ENCODE measurements at places on chromosomes 3 and 15.

GRCh38 chr3:142276781-142277180, 51.4 kb upstream of the GK5 start:
- no peak for DNase-seq

GRCh38 chr3:129864519-129864918, 29.0 kb downstream of the TMCC1 start:
- DNase-seq = no peak

DNA sequence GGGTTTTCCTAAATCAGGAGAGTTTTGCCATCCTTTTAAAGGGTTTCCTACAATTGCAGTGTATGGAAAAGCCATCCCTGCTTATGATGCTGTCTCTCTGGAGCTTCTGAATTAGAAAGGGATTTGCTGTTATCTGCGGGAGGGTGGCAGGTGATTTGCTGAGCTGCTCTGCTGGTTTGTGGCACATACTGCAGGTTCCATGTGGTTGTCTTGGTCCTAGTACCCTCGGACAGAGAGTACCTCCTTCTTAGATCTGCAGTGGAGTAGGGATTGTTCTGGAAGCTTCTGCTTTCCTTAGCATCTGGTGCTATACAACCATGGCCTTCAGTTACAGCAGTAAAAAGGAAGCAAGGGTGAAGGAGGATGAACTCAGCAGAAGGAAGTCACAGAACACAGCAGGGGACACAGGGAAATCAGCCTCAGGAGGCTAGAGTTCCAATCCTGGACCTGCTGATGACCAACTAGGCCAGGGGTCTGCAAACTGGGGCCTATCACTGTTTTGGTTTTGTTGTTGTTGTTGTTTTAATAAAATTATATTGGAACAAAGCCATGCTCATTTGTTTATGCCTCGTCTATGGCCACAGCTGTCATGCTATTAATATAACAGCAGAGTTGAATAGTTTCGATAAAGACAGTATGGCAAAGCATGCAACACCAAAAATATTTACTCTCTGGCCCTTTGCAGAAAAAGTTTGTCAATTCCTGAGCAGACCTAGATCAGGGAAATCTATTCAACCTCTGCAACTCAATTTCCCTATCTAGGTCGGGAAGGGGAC, 39.5 kb downstream of the STARD5 start:
- no peak for DNase-seq

- no peak for DNase-seq
These were observed 26.6 kb downstream of the EHD4 start for GRCh38 chr15:41945731-41946130.

DNA sequence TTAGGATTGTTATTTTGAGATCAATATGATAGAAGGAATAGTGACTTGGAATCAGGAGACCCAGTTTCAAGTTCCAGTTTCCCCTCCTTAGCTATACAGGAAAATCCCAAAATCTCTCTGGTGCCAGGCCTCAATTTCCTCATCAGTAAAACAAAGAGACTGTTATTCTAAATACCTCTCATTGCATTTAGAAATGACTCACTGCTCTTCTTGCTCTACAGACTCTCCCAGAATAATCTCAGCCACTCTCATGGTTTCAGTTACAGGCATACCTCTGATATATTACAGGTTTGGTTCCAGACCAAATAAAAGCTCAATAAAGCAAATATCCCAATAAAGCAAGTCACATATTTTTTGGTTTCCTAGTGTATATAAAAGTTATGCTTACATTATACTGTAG, 28.3 kb downstream of the IMPG2 start:
- no peak for DNase-seq

GRCh38 chr3:190739641-190740185, 122.8 kb downstream of the GMNC start:
- DNase-seq = no peak

DNA sequence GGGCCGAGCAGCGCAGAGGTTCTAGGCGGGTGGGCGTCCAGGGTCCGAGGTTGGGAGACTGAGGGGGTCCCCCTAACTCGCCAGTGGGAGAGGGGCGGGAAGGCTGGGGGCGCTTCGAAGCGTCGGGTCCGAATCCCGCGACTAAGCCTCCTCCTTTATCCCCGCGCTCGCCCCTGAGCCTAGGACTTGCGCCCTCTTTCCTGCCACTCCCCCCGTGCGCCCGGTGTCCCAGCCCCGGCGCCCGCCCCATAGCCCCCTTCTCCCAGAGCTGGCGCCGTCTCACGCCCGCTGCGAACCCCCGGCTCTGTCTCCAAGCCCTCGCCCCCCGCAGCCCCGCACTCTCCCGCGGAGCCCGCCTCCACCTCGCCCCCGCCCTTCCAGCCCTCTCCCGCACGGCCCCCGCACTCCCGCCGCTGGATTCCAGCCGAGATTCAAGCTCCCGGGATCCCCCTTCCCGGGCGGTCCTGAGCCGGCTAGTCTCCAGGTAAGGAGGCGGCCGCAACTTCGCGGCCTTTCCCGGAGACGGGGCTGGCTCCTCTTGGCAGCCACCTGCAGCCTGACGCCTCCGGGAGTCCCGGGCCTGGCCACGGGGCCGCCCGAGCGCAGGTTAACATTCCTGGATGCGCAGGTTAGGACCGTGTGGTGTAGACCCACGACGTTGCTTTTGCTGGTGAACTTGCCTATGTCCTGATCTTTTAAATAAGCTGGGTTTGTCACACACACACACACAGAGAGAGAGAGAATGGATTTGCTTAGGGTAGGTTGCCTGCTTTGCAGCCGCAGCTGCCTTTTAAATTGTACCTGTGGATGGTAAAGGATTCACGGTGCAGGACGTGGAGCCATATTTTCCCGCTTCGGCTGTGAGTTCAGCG, 563 bp downstream of the PXYLP1 start:
- DNase-seq = peak; percentile 42

DNA sequence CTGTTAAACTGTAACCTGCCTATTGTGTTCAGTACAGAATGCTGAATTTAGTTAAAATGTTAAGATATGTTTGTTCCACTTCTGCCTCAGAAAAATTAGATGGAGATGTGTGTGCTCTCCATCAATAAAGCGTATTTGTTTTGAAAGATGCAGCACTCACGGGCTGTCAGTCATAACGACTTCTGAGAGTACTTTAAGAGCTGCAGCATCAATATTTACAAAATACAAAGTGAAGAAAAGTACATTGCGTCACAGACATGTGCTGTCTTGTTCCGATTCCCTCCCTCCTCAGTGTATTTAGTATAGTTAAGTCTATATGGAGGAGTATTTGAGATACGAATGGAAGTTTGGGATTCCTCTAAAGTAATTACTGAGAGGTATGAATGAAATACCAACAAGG, 166.6 kb downstream of the BBX start:
- peak; percentile 38 for DNase-seq

- DNase-seq = no peak
These were observed 50.2 kb upstream of the TPM1 start for GRCh38 chr15:62992302-62992701.

GRCh38 chr15:41797201-41797944, 23.1 kb downstream of the MAPKBP1 start:
- no peak for DNase-seq
